ENCODE measurements at places on chromosomes 4 and X.
A peak's percentile ranks its signal among the peaks of the same experiment; 100 is the strongest.

GRCh38 chr4:186192066-186192612 is 772 bp downstream of the CYP4V2 start:
- peak; percentile 58 for DNase-seq

GRCh38 chrX:13688958-13689740 is at the start of gene RAB9A:
TSS of gene RAB9A (plus strand) at chrX:13689128. CDS start at chrX:13708747, 19,619 bp downstream.
- DNase-seq = peak; percentile 82

DNA sequence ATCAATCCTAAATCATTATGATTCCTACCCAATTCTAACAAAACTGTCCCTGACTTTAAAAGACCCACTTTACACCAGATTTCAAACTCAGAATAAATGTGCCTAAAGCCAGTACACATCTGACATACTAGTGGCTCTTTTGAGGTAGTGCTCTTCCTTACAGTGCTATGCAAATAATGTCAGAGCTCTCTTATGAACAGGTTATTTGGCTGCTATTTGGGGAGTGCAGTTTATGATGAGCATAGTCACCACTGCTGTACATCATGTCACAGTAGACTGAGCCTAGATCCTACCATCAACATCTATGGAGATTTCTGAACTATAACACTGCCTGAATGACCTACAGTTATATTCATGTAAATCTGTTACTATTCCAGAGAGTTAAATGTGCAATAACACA is 50.4 kb upstream of the PAGE5 start:
- no peak for DNase-seq

GRCh38 chr4:159018062-159018629 is 84.7 kb upstream of the RAPGEF2 start:
- peak; percentile 52 for DNase-seq

GRCh38 chrX:38817004-38817703 is 15.9 kb downstream of the MID1IP1 start:
- peak; percentile 33 for DNase-seq

DNA sequence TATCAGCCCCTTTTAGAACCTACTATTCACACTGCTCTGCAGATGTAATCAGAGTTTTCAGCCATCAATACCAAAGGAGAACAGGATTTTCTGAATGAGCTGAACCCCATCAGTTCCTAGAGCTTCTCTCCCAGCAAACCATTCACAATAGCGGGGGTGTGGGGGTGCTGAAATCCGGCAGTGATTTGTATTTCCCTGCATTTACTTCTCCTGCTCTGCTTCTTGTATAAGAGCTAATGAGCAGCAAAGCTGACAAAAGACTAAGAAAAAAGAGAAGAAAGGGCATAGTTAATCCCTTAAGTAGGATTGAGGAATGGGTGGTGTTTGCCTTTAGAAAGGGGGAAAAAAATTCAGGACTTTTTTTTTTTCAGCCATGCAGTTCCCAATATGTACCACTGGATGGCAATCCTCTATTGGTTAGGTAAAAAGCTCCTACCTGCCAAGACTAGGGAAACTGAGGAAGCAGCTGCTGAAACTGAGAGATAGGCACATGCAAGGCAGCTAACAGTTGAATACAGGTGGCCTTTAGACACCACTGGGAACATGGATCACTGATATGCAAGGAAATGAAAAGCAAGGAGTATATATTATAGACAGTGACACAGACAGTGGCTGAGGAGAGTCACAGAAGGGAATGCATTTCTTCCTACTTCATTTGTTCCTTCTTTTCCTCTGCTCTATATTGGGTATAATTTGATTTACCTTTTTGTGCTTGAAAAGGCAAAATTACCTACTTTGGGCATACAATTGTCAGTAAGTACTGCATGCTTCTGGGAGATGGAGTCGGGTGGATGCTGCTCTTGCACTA is 217.9 kb downstream of the HS6ST2 start:
- DNase-seq = peak; percentile 6

DNA sequence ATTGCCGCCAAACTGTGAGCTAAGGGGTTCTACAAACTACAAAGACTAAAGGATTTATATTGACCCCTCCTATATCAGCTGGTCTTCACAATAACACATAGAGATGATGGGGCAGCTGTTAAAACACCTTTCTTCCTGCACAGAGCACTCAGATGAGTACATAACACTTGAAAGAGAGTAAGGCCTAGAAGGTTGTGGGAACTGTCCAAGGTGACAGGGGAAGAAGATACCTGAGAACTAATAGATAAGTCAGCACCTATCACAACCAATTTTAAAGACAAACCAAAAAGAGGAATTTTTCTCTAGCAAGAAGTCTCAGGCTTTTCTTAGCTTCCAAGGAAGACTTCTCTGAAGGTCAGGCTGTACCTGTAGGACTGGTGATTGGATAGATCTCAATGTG is 19.1 kb upstream of the CXCL6 start:
- no peak for DNase-seq

DNA sequence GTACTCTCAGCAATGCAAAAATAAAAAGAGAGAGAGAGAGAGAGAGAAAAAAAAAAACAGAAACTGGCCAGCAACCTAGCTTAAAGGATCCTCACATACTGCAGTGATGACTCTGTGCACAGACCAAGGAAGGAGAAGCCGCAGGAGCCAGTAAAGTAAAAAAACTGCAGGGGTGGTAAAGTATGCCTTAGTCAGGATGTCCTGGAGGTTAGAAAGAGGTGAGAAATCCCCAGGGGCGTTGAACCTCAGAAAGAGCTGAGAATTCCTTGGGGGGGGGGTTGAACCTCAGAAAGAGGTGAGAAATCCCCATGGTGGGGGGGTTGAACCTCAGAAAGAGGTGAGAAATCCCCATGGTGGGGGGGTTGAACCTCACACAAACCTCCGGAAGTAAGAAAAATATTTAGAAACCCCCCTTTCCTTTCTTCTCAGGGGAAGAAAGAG is 48.0 kb downstream of the MAGEA9 start:
- no peak for DNase-seq

GRCh38 chr4:136495076-136495475 is 1037.2 kb downstream of the PCDH18 start:
- no peak for DNase-seq

- no peak for DNase-seq
Measured at GRCh38 chr4:120691536-120691935, 231.0 kb downstream of the PRDM5 start.

- DNase-seq = no peak
Measured at GRCh38 chrX:136839196-136839595, 41.3 kb downstream of the RBMX start.

GRCh38 chrX:154531626-154532025 is 15.0 kb downstream of the G6PD start:
- no peak for DNase-seq

- DNase-seq = no peak
Measured at GRCh38 chr4:26762650-26763049, 98.0 kb upstream of the STIM2 start.

DNA sequence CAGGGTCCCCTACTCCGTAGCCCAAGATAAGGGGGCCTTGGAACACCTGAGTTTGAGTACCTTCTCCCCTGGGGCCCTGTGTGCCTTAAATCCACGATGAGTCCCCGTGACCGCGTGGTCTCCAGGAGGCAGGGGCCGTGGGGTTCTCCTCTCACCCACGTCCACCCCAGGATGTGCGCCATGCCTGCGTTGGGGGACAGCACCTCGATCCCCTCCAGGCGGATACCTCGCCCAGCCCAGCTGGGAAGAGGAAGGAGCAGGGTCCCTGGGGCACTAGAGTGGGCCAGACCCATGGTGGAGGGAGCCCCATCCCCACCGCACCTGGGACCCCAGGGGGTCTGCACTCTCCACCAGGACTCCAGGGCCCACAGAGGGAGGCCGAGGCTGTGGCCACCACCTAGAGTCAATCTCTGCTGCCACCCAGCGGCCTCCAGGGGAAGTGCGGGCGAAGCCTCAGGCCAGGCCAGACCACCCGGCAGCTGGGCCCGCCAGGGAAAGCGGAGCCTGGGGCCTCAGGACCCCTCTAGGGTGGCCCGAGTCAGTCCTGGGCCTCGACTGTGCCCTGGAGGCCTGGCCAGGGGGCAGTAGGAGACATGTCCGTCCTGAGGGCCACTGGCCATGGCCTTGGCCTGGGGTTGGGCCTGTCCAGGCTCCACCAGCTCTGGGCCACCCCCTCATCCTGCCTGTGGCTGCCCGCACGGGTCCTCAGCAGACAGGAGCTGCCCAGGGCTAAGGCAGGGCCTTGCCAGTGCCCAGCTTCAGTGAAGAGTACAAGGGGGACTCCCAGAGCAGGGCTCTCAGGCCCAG is 55.0 kb downstream of the FAM53A start:
- DNase-seq = peak; percentile 74

DNA sequence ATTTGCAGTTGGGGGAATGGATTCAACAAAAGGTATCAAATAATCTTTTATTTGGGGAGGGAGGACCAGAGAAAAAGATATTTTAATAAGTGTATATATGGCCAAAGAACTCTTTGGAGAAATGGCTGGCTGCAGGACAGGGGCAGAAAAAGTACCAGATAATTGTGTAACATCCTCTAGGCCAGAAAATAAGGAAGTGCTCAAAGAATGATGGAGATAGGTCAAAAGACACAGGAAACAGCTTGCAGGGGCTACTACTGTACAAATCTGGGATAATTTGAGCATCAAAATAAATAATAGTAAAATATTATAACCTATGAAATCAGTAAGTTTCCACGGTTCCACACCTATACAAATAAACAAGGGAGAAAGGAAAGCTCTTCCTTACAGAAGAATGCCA is 34.8 kb downstream of the KLHL5 start:
- DNase-seq = peak; percentile 35

- no peak for DNase-seq
Measured at GRCh38 chr4:5218376-5219069, 167.2 kb downstream of the STK32B start.

- peak; percentile 47 for DNase-seq
Measured at GRCh38 chrX:38669428-38669827, 108.1 kb downstream of the TSPAN7 start.

- DNase-seq = no peak
Measured at GRCh38 chr4:101141855-101142254, 205.5 kb downstream of the PPP3CA start.

- DNase-seq = no peak
Measured at GRCh38 chr4:74475091-74475800, 30.3 kb downstream of the AREG start.

GRCh38 chr4:71255976-71256375 is 82.8 kb upstream of the SLC4A4 start:
- no peak for DNase-seq

DNA sequence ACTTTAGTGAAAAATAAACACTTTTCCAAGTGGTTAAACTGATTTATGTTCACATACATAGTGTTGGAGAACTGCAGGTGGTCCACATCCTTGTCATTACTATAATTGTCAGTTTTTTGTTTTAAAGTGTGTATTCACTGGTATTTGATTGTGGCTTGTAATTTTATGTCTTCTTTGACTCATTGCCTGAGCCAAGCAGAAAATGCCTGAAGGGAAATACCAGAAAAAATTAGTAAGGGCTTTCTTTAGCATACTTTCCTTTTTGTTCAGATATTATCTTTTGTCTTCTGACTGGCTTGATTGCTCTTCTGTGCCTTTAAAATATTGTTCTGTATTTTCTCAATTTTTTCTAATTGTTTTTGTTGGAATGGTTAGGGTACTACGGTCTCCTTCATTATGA is 981.3 kb downstream of the C4orf33 start:
- no peak for DNase-seq

- DNase-seq = no peak
Measured at GRCh38 chrX:68419975-68420374, 13.3 kb downstream of the OPHN1 start.

GRCh38 chrX:109934434-109934833 is 68.5 kb upstream of the TMEM164 start:
- no peak for DNase-seq

DNA sequence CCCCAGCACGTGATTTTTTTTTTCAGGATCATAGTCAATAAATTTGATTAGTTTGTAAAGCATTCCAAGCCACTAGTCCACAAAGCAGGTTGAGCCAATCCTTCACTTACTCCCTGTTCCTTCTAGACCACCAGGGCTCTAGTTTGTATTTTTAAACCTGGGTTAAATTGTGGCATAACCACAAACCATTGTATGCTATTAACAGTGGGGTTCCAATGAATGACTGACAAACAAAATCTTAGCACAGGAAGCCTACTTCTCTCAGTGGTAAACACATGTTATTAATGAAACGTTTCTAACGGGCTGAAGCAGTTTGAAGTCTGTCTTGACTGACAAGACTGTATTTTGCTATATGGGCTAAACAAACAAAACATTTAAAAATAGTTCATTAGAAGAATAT is 48.6 kb upstream of the GYPA start:
- no peak for DNase-seq

- DNase-seq = no peak
Measured at GRCh38 chrX:45788941-45789348, 588.3 kb upstream of the DIPK2B start.

- DNase-seq = no peak
Measured at GRCh38 chrX:124234348-124234747, 98.1 kb upstream of the TEX13D start.

- peak; percentile 17 for DNase-seq
Measured at GRCh38 chrX:40392599-40392998, 188.2 kb upstream of the ATP6AP2 start.

DNA sequence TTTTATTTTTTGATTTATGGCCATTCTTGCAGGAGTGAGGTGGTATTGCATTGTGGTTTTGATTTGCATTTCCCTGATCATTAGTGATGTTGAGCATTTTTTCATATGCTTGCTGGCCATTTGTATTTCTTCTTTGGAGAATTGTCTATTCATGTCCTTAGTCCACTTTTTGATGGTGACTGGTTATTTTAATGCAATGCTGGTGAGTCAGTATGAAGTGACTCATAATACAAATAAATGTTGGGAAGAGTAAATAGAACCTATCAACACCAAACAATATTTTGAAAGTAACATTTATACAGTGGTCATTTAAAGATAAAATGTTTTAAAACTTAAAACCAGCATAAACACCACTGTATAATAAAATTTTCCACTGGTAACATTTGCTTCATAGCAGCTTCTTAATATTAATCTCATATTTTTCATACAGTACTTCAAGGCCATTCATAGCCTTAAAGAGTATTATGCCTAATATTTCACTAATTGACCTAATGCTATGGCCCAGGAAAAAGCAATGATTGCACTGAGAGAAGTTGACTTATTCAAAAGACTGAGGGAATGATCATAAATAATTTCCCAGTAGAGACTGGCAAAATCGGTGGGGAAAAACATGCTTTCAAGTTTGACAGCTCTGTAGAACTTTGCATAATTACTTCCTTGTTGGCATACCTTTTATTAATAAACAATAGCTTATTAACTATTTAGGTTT is 33.9 kb downstream of the CASK start:
- DNase-seq = no peak
